Urinary bladder (tissue), 4 donors: ENCODE measurements at places on chromosomes 2 and 18. TPM values are rescaled to one million over a fixed set of nuclear protein-coding genes. Genes with fewer than 3 reads are reported as not detected.

RUFY4 gene
- polyA plus RNA-seq = 0.09 TPM

- DNase-seq = no peak
Observed at GRCh38 chr2:153940511-153940910, 68.8 kb downstream of the GALNT13 start.

DNA sequence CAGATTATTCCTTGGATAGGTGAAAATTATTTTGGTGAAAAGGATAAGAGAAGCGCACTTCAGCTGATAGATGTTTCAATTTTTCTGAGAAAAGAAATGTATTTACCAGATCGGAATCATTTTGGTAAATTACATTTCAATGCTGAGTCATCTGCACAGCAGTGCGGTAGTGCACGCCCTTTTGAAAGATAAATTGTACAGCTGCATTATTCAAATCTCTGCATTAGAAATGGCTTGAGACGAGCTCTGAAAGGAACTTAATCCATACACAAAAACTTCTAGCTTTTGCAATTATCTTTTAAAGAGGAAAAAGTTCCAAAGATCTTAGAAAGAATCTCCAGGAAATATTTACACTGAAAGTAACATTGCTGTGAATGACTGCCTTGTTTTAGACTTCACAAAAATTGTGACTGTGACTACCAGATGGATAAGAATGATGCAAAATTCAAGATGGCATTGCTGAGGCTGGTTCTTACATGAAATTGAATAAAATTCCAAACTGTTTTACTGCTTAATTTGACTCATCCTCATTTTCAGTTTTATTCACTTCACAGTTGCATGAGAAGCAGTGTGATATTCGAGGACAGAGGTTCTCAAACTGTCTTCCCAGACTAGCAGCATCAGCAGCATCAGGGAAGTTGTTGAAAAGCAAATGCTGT is 161.7 kb downstream of the RND3 start:
- no peak for DNase-seq

DNA sequence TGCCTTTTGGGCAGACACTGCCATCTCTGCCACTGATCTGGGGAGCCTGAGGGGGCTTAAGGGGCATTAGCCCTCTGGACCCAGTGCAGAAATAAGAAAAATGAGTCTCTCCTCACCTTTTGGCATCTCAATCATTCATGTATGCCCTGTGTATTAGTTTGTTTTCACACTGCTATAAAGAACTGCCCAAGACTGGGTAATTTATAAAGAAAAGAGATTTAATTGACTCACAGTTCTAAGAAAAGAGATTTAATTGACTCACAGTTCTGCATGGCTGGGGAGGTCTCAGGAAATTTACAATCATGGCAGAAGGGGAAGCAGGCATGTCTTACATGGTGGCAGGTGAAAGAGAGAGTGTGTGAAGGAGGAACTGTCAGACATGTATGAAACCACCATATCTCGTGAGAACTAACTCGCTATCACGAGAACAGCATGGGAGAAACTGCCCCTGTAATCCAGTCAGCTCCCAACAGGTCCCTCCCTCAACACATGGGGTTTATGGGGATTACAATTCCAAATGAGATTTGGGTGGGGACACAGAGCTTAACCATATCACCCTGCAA is 21.5 kb downstream of the GKN2 start:
- DNase-seq = no peak

- DNase-seq = no peak
Observed at GRCh38 chr2:70936979-70937811, 1.5 kb downstream of the ATP6V1B1 start.

DNA sequence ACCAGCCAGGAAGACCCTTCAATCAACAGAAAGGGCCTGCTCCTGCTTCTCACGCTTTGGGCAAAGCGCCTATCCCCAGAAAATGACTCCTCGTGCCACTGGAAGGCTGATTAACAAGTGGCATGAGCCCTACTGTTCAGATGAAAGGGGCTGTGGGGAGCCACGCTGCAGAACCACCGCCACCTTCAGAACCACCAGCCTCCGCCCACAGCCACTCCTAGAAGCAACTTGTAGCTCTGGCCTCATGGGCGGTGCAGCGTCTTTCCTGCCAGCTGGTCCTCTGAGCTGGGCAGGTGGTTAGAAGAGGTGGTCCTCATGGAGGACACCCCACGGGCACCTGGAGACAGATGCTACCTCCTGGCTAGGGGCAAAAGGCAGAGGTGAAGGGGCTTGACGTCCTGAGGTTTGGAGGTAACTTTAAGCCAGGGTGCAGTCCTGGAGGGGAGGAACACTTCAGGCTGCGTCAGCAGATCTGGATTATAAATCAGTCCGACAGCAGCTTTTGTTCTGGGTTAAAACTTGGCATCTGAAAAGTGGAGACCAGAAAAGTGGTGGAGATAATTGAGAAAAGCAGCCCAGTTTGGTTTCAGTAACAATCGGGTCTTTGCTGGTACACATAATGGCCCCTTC is 861 bp upstream of the SEMA4C start:
- DNase-seq = no peak

POU3F3 gene
- polyA plus RNA-seq = not detected
